Myocyte (in vitro differentiated cells): ENCODE measurements at places on chromosomes 3 and 15. TPM values are rescaled to one million over a fixed set of nuclear protein-coding genes. Genes with fewer than 3 reads are reported as not detected.

DNA sequence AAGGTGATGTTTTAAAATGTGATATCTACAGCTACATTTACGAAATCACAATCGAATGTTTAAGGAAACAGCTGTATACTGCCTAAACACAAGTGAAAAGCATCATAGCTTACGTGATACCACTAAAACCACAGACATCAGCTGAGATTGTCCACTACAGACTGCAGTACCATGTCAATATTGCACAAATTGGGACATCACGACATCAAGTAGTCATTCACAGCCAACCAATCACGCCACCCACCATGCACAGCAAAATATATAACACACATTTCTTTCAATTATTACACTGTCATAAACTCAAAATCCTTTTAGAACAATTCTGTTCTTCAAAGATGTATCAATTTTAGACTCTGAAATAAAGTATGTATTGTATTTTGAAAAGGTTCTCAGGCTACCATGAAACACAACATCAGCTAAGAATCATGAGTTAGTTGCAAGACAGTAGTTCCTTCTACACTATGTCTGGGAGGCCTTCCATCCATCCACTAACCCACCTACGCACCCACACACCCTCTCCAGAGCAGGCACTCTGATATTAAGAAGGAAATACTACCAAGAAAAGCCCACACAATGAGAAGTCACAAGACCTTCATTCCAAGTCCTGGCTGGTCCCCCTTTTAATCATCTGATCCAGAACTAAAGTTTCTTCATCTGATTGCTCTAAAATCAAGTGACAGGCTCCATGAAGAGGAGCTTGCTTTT, 3.1 kb downstream of the DMXL2 start:
- no peak for DNase-seq

DNA sequence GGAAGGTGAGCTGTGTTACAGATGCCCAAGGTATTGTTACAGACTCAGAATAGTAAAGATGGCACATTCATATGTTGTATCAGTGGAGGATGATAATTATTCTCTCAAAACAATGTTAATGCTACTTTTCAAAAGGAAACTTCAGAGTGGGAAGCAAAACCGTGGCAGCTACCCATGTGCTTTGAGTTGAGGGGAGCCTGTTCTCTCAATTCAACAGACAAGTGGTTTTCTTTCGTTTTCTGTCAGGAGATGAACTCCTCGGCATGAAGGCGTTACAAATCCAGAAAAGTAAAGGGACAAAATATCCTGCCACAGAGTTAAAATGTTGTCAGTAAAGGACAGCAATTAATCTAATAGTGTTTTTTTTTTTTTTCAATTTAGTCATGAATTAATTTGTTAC, 629.4 kb upstream of the GBE1 start:
- DNase-seq, result no peak

DNA sequence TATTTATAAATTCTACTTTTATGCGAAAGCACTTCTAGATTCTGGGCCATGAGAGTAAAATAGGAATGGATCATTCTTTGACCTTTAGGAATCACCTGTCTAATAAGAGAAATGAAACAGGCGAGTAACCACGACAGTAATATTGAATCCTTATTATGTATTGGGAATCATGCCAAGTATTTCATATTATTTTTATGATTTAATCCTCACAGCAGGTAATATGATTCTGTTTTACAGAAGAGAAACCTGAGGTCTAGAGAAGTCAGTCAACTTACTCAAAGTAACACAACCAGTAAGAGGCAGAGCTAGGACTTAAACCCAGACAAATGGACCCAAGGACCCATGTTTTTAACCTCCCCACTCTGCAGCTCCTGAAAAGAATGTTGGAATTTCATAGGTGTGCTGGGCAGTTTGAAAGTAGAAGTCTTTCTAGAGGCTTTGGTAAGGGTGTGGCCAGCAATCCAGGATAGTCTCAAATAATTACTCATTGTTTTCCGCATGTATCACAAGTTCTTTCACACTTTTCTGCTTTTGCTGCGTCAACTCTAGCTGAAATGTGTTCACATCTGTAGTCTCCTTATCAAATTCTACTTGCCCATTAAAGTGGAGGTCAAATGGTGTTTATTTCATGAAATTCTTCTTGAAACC, 181.7 kb downstream of the TPRG1 start:
- DNase-seq, result no peak

DNA sequence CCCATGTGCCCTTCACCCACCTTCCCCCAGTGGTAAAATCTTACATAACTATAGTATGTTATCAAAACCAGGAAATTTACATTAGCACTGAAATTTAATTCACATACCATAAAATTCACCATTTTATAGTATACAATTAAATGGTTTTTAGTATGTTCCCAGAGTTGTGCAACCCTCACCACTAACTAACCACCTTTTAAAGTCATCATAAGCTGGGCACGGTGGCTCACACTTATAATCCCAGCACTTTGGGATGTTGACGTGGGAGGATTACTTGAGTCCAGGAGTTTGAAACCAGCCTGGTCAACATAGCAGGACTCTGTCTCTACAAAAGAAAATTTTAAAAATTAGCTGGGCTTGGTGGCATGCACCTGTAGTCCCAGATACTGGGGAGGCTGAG, 13.7 kb downstream of the FRMD5 start:
- no peak for DNase-seq

The PLCH1 gene
- total RNA-seq, result 0.16 and 0.62 TPM in 2 replicates
